ENCODE measurements at places on chromosomes 16 and 17.
A peak's percentile ranks its signal among the peaks of the same experiment; 100 is the strongest.

DNA sequence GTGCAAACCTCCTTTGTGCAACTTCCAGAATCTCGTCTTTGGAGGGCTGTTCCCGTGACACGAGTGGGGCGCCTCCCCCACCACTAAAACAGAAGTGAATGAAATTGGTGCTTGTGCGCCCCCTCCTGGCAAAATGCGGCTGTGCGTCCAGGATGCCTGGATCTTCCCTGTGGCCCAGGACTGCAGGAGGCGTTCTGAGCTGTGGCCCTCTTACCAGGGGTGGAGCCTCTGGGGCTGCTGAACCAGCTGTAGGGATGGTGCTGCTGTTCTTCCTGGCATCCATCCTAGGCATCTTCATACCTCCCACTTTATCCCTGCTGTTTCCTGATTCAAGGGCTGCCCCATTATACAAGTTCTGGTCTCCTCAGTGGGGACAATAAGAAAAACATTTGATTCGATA lies 18.5 kb upstream of the NAGLU start:
- peak; percentile 90 for DNase-seq

GRCh38 chr17:309361-309888 lies 43.2 kb downstream of the RPH3AL start:
- no peak for DNase-seq

DNA sequence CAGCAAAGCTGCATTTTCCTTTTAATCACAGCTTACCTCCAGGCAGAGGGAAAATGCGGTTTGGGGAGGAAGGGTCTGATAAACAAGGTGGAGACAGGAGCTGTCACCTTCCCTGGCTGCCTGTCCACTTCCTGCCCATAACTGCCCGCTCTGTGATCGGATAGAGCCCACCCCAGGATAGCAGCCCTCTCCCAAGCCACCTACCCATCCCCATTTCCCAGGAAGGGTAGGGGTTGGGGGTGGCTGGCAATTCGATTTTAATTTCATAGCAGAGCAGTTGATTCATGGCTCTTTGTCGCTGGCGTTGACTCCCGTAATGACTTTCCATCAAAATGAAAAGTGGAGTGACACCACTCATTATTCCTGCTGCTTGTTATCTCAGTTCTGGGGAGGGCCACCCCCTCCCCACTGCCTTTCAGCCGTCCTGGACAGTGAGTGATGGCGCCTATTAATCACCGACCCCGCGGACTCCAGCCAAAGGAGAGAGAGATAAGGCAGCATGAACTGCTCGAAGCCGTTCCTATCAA lies 11.2 kb downstream of the CDK5RAP3 start:
- no peak for DNase-seq

- no peak for DNase-seq
Observed at GRCh38 chr17:28908640-28909167, 5.8 kb upstream of the DHRS13 start.

DNA sequence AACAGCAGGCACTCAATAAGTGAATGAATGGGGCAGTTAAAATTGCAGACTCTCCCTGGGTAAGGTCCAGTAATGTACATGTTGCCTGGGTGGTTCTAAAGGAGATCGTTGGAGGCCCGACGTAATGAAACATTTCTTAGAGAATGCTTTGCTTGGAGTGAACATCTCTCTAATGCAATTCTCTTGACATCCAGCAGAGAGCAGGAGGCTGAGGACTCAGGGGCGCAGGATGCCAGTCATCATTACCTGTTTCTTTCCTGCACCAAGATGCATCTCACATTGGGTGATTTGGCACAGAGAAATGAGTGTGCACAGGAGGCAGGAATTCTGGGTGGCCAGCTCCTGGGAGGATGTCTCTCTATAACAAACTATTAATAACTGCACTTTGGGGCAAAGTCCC lies 130.3 kb upstream of the RBBP6 start:
- DNase-seq = no peak

- no peak for DNase-seq
Observed at GRCh38 chr16:28187595-28188004, 24.2 kb downstream of the XPO6 start.

- no peak for DNase-seq
Observed at GRCh38 chr17:54840885-54841591, 59.6 kb upstream of the TOM1L1 start.

DNA sequence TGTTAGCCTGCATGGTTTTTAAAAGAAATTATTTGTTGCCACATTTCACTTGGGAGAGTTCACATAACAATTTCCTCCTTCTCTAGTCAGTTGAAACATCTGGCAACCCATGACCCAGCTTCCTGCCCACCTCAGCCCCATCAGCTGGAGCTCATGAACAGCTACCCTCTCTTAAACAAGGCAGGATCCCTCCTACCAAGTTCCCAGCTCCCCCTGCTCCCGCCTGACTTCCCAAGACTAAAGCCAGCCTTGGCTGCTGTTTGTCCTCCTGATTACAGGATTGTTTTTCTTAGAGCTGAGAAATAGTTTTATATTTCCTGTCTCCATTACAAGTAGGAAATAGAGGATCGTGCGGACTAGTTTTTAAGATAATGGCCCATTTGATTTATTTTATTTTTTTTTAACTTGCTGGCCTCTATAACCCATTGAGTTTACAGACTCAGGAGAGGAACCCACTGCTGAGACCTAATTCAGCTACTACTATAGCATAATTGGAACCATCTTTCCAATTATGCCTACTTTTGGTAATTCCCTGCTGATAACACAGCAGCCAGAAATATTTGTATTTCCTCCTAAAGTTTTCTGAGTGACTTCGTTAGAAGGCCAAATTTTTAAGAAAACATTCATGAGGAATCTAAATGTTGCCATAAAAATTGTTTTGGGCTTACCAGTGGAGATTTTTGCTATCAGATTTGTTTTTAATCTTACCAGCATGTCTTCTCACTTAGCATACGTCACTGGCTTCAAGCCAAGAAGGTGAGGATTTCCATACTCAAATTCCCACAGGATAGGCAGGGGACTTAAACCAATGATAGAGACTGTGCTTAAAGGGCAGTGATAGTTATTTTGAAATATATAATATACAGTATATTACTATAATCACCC lies 90.0 kb downstream of the ELAC2 start:
- no peak for DNase-seq

DNA sequence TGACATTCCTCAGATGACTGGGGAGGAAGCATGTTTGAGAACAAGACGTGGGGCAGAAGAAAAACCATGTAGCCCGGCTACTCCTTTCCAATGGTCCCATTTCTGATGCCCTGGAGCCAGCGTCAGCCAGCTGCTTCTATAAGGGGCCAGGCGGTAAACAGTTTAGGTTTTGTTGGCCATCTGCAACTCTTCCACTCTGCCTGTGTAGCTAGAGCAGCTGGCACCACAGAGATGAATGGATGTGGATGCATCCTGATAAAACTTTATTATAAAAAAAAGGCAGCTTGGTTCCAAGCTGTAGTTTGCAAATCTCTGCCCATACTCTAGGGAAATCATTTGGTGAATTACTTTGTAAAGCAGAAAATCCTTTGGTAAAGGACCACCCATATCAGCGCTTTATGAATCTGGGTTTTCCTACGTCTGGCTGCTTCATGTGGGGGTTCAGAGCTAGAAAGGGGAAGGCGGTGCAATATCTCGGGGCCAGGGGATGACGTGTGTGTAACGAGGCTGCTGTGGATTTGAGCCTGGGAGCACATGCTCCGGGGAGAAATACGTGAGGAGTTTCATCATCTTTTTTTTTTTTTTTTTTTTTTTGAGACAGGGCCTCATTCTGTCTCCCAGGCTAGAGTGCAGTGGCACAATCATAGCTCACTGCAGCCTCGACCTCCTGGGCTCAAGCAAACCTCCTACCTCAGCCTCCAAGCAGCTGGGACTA lies 3.4 kb upstream of the SRL start:
- no peak for DNase-seq

DNA sequence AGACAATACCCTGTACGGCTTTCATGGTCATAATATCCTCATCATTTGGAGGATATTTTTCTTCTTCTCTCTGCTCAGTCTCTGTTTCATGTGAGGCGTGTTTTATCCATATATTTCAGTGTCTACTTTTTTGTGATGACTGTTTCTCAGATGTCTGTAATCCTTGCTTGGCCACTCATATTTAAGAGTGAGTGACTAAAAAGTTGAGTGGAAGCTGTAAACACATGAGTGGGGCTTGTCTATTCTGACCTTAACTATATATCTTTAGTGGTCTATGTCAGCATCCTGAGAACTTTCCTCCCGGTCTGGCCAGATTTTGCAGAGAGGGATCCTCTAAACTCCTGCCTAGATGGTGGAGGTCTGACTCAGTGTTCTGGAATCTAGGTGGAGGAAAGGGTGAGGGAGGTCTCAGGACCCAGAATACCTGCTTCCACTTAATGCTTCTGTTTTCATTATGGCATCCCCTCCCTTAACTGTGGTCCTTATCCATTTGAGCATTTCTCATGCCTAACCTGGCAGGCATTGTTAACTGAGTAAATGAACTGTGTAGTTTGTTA lies 6.0 kb downstream of the DDX19B start:
- no peak for DNase-seq

GRCh38 chr17:17354560-17355349 lies 51.6 kb downstream of the NT5M start:
- peak; percentile 82 for DNase-seq

DNA sequence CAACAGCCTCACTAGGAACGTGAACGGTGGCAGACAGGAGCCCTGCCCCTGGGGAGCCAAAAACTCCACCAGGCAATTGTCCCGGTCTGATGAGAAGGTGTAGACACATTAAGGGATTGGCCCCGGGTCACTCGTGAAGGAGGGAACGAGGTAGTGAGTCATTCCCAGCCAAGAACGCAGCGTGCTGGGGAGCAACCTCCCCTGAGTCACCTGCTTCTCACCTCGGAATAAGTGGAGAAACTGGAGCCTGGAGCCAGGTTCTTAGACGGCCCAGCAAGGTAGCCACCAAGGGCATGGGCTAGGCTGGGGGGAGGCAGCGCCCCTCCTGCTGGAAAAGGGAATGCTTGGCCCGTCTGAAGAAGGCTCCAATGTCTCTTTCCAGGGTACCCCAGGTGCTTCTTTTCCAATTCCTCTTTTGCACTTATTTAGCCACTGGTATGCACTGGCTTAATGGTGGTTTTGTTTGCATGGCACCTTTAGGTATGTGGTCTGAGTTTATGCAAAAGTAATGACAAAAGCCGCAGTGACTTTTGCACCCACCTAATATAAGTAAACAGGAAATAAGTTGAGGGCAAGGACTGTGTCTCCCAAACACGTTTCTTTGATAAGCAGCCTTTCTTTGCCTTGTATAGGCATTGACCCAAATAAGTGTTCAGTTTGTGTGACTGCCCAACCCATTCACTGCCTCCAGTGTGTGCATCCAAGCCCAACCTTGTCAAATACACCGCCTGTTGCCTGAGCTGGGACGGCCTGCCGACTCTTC lies 1.8 kb upstream of the HELZ start:
- no peak for DNase-seq

- DNase-seq = no peak
Observed at GRCh38 chr16:49515016-49515565, 141.5 kb downstream of the C16orf78 start.

GRCh38 chr17:60089096-60089806 lies 10.5 kb upstream of the HEATR6 start:
- DNase-seq = no peak

GRCh38 chr16:337975-338575 lies 14.4 kb downstream of the AXIN1 start:
- no peak for DNase-seq

DNA sequence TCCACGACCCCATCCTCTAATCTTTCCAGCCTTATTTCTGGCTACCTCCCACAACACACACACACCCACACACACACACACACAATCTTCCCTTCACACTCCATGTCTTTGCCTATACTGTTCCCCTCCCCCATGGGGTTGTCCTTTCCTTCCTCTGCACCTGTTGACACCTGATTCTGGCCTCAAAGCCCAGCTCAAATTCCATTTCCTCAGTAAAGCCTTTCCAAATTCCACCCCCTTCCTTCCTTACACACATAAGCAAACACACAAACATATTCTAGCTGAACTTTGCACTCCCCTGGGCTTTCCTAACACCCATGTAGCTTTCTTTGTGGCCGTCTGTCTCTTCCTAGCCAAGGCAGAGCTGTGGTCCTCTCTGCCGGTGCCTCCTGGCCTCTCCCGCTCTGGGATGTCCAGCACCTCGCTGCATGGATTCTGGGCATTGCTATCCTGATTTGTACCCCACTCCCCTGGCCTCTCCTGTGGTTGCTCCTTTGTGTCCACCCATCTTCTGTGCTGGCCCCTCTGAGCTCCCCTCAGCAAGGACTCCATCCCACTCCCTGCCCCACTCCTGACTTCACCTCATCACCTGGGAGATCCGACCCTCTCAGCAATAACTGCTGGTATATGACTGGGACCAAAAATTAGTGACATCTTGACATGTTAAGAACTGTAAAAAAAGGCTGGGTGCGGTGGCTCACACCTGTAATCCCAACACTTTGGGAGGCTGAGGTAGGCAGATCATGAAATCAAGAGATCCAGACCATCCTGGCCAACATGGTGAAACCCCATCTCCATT lies 8.4 kb upstream of the SRCIN1 start:
- no peak for DNase-seq

DNA sequence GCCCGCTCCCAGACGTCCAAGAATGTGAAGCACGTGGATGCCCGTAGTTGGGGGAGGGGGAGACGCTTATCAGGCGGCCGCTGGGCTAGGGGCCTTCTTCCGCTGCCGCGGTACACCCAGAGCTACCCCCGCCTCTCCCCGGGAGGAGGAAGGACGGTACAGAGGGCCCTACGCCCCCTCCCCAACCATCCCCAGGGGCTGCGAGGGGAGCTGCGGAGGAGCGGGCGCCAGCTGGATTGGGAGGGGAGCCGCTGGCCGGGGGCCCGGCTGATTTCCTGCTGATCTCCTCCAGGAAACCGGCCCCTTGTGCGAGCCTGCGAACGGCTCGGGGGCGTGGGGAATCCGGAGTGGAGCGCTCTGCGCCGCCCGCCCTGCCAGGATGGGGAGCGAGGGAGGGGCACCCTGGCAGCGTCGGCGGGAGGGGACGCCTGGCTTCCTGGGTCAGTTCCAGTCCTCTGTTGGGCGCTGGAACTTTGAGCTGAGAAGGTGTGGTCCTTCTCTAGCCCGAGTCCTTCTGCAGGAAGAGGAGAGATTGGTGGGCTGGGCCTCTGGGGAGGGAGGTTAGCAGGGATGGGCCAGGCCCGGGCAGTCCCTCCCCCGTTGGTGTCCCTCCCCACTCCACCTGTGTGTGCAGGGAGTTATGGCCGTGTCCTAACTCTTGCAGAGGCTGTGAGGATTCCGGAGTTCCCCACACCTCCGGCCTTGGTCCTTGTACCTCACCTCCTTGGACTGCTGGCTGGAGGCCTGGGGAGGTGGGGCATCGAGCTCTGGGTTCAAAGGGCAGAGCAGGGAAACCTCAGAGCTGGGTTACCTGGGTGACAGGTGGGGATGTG lies 19.2 kb downstream of the GJD3 start:
- peak; percentile 54 for DNase-seq

- DNase-seq = no peak
Observed at GRCh38 chr17:21815352-21816063, 123.2 kb downstream of the KCNJ18 start.

- DNase-seq = no peak
Observed at GRCh38 chr16:26830428-26831127, 236.1 kb upstream of the C16orf82 start.

Data from liver (tissue), 10 donors.